ENCODE measurements at places on chromosomes 12 and 14. TPM values are rescaled to one million over a fixed set of nuclear protein-coding genes. Genes with fewer than 3 reads are reported as not detected.

GRCh38 chr12:64446295-64446694 lies 5.6 kb upstream of the TBK1 start:
- no peak for DNase-seq

- no peak for DNase-seq
Measured at GRCh38 chr12:113137861-113138783, 2.6 kb upstream of the RASAL1 start.

C12orf50 gene
- total RNA-seq: not detected

GRCh38 chr12:8985213-8985754 lies 4.1 kb upstream of the KLRG1 start:
- DNase-seq: no peak

GRCh38 chr12:22287776-22288621 lies 46.5 kb downstream of the ST8SIA1 start:
- DNase-seq: peak; percentile 22

DNA sequence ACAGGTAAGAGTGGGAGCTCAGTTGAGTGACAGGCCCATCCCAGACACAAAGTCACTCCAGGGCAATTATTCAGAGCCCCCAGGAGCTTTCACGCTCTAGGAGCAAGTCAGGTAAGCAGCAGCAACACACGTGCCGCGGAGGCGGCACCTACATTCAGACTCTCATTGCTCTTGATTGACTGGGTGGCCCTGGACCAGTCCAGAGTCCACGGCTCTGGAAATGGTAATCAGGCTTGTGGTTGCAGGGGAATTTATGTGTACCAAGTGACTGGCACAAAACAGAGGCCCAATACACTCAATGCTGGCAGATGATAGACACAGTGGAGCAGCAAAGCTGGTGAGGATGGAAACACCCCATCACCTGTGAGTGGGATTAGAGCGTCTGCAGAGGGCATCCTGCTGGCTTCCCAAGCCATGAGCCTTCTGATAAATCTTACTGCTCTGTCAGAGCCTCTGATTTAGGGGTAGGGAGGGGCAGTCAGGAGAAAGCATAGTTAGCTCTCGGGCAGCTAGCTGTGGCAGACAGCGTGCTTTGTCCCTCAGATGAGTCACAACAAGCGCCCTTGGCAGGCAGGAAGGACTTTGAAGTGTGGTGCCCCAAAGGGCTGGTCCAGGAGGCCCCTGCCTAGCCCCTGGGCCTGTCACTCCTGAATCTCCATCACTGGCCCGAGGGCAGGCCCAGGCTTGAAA lies 344.7 kb downstream of the CACNA1C start:
- peak; percentile 63 for DNase-seq

RNASE4 gene
- total RNA-seq: 14.7 TPM

DNA sequence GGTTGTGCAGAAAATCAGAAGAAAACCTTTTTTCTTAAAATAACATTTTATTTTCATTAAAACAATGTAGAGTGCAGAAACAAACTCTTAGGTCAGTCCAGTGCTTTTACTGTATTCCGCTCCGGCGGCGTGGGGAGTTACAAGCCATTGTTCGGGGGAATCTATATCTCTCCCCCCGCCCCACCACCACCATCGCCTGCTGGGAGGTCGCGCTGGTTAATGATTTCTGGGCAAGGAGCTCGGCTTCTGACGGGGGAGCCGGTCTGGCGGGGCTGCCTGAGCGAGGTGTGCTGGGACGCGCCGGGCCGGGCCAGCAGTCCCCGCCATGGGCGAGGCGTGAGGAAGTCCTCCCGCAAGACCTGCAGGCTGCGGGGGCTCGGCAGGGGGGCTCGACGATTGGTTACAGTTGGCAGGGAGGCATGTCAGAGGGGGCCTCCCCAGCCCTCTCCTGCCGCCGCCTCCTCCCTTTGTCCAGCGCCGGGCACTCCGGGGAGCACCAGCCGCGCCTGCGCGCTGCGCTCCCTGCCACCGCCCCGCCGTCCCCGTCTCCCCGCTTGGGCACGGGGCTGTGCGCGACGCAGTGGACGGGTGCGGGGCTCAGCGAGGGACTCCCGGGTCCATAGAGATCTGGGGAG lies 1.0 kb upstream of the DUSP6 start:
- DNase-seq: peak; percentile 43

- DNase-seq: no peak
Measured at GRCh38 chr12:9114946-9115345, 773 bp downstream of the A2M start.

Data from H4 (cell line).